Lung microvascular endothelial cell (primary cell): ENCODE measurements at places on chromosomes 11 and 22.

- DNase-seq, result no peak
Measured at GRCh38 chr22:50688448-50688847, 15.8 kb downstream of the SHANK3 start.

GRCh38 chr11:121814962-121815361 lies 301.1 kb downstream of the BLID start:
- DNase-seq, result no peak

DNA sequence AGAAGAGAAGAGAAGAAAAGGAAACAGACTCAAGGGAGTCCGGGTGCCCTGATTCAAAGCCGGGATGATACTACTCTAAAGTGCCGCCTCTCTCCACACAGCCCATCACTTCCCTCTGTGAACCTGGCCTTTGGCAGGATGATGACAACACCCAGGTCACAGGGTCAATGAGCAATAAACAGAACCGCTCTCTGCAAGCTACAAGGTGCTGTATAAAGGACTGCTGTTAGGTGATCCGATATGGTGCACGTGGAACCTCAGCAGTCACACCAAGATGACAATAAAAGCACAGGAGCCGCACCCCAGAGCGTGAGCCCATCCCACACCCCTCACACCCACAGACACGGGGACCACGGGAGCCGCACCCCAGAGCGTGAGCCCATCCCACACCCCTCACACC lies 10.7 kb downstream of the TTLL1 start:
- no peak for DNase-seq

- DNase-seq, result no peak
Measured at GRCh38 chr11:117662255-117662654, 134.8 kb downstream of the DSCAML1 start.

- no peak for DNase-seq
Measured at GRCh38 chr22:44287741-44288140, 25.0 kb downstream of the SHISAL1 start.

- no peak for DNase-seq
Measured at GRCh38 chr11:61730240-61730994, 22.0 kb upstream of the MYRF start.
